ENCODE measurements at places on chromosomes 1 and 21. TPM values are rescaled to one million over a fixed set of nuclear protein-coding genes. Genes with fewer than 3 reads are reported as not detected.

- DNase-seq = peak; percentile 54
These were observed 148.2 kb downstream of the NOS1AP start for GRCh38 chr1:162217706-162218105.

- DNase-seq = no peak
These were observed 35.9 kb downstream of the CHD5 start for GRCh38 chr1:6144175-6144574.

DNA sequence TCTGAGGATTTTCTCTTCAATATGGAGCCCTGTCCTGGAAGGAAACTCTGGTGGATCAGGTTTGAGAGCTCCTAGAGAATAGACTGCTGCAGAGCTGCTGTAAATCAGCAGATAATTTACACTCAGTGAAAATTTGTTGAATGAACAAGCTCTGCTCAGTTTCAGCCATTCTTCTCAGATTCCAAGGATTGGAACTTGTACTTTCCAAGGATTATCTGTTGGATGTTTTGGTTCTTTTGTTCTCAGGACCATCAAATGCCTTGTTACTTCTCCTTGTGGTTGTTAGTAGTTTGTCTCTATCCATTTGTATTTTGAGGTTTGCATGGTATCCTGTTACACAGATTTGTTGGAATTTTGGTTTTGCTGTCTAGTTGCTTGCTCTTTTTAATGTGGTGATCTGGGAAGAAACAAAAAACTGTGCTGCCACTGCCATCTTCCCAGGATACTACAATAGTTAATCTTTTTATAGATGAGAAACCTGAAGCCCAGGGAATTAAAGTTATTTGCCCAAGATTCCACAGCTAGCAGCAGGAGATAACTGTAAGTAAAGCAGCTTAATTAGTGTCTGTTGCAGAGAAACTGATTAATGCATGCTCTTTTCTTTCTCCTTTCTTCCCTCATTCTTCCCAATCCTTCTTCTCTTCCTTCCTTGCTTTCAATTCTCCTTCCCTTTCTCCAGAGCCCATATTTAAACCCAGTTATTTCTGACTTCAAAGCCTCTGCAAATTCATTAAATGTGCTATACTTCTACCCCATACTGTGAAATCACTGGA, 21.7 kb upstream of the KIFAP3 start:
- no peak for DNase-seq

GRCh38 chr1:7620196-7620595, 150.9 kb upstream of the VAMP3 start:
- no peak for DNase-seq

DNA sequence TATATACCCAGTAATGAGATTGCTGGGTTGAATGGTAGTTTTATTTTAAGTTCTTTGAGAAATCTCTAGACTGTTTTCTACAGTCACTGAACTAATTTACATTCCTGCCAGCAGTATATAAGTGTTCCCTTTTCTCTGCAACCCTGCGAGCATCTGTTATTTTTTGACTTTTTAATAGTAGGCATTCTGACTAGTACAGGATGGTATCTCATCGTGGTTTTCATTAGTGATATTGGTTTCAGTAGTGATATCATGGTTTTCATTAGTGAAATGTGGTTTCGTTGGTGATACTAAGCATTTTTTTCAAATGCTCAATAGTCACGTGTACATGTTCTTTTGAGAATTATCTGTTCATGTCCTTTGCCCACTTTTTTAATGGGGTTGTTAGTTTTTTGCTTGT, 316.8 kb downstream of the PTBP2 start:
- no peak for DNase-seq

Gene SLAMF9
- polyA plus RNA-seq = 0.33 TPM

Gene EDARADD
- 0.66 TPM for polyA plus RNA-seq

Gene CLK2
- polyA plus RNA-seq = 68.7 TPM

DNA sequence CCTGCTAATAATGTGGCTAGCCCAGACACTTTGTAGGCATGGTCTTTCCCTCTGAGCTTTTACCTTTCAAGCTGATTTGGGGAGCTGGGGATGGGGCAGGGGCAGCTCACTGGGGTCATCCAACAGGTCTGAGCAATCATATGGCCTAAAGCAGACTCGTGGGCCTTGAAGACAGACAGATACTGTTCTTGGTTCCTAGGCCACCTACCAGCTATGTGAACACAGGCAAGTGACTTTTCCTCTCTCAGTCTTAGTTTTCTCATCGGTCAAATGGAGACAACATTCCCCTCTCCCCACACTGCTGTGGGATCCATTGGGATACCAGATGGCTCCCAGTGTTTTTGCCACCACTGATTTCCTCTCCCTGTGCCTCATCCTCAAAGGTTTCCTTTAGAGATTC, 181.8 kb downstream of the RRAGC start:
- DNase-seq = no peak

- no peak for DNase-seq
These were observed 20.8 kb upstream of the SLC35F3 start for GRCh38 chr1:233883671-233884070.

- peak; percentile 39 for DNase-seq
These were observed 27.3 kb downstream of the CDCP2 start for GRCh38 chr1:54125386-54126070.

Gene HSPG2
- 70.4 TPM for polyA plus RNA-seq

DNA sequence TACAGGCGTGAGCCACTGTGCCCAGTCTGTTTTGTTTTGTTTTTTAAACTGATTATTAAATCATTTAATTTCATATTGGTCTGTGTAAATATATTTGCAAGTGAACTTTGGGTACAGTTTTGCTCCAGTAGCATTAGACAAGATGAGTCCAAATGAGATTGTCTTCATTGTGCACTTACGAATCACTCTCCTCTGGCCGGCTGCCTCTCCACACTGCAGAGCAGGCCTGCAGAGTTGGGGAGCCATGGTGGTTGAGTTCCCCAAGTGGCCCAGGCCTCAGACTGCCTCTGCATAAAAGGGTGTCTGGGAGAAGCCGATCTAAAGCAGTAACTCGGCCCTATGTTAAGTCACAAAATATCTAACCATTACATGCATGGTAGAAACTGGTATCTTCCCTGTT, 74.8 kb downstream of the ATP5PO start:
- DNase-seq = no peak

GRCh38 chr1:169110689-169111447, 4.4 kb downstream of the ATP1B1 start:
- DNase-seq = peak; percentile 68

Gene TBX15
- polyA plus RNA-seq = 0.04 TPM

GRCh38 chr1:62398377-62398776, 38.5 kb upstream of the USP1 start:
- no peak for DNase-seq

Gene DEPDC1
- polyA plus RNA-seq = 6.0 TPM

GRCh38 chr1:242569867-242570266, 45.4 kb upstream of the PLD5 start:
- no peak for DNase-seq

GRCh38 chr1:230127105-230128054, 60.3 kb downstream of the GALNT2 start:
- DNase-seq = no peak
